ENCODE measurements at places on chromosomes 4 and X.

GRCh38 chr4:123325241-123325681 lies 71.3 kb upstream of the SPRY1 start:
- no peaks in the 10 kb centered on the region for H3K4me1 ChIP-seq
- no peaks in the 10 kb centered on the region for H3K27me3 ChIP-seq
- no peaks in the 10 kb centered on the region for H3K36me3 ChIP-seq
- DNase-seq, result no peak
- no peak overlapping the region for H3K4me3 ChIP-seq

- H3K4me1 ChIP-seq, result peaks cover 7% of the 10 kb centered on the region
- H3K27me3 ChIP-seq, result no peaks in the 10 kb centered on the region
- no peak for DNase-seq
- no peak overlapping the region for H3K4me3 ChIP-seq
Measured at GRCh38 chr4:3302173-3302785, 9.5 kb downstream of the RGS12 start.

DNA sequence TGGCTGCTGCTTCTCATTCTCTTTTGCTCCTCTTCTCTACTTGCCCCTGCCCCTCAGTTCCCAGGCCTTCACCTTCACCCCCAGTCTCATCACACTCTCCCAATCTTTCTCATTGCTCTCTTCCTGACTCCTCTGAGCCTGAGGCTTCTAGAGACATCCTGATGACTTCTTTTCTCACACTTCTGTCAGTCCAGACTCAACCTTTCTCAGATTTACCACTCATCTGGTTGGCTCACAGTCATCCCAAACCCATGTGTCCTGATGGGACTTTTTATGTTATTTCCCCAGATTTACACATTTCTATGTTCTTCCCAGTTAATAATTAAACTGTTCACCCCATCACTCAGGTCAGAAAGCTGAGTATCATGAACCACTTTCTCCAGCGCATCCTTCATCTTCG lies 68.0 kb downstream of the TMA16 start:
- H3K4me3 ChIP-seq, result no peak overlapping the region
- H3K4me1 ChIP-seq, result no peaks in the 10 kb centered on the region
- no peak overlapping the region for H3K27ac ChIP-seq
- H3K36me3 ChIP-seq, result no peaks in the 10 kb centered on the region
- no peaks in the 10 kb centered on the region for H3K27me3 ChIP-seq

DNA sequence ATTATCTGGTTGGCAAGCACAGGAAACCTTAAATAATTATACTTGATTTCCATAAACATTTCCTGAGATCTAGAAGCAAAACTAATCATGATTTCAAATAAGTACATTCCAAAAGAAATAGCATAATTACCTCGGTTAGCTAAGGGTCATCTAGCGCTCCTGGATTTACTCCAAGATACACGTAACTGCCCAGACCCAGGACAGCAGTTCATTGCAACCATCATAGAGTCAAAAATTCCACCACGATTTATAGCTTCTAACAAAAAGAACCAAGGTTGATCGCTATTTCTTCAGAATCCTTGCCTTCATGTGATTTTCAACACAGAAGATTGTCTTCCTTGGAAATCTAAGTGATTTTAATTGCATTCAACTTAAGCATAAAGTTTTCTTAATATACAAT lies 1235.5 kb upstream of the TENM3 start:
- no peak overlapping the region for H3K27ac ChIP-seq
- no peak overlapping the region for H3K4me3 ChIP-seq
- H3K4me1 ChIP-seq, result no peaks in the 10 kb centered on the region

GRCh38 chr4:31139767-31140166 lies 419.6 kb downstream of the PCDH7 start:
- H3K36me3 ChIP-seq, result no peaks in the 10 kb centered on the region
- DNase-seq, result no peak
- no peak overlapping the region for H3K4me3 ChIP-seq
- no peaks in the 10 kb centered on the region for H3K4me1 ChIP-seq
- H3K27me3 ChIP-seq, result no peaks in the 10 kb centered on the region

GRCh38 chr4:52904421-52904820 lies 42.3 kb downstream of the RASL11B start:
- no peaks in the 10 kb centered on the region for H3K4me1 ChIP-seq
- no peaks in the 10 kb centered on the region for H3K36me3 ChIP-seq
- no peak overlapping the region for H3K27ac ChIP-seq
- no peaks in the 10 kb centered on the region for H3K27me3 ChIP-seq
- no peak for DNase-seq
- no peak overlapping the region for H3K4me3 ChIP-seq

- no peaks in the 10 kb centered on the region for H3K36me3 ChIP-seq
- no peak for DNase-seq
- H3K4me3 ChIP-seq, result no peak overlapping the region
- H3K4me1 ChIP-seq, result no peaks in the 10 kb centered on the region
Measured at GRCh38 chrX:6729626-6730025, 194.7 kb upstream of the VCX3A start.

DNA sequence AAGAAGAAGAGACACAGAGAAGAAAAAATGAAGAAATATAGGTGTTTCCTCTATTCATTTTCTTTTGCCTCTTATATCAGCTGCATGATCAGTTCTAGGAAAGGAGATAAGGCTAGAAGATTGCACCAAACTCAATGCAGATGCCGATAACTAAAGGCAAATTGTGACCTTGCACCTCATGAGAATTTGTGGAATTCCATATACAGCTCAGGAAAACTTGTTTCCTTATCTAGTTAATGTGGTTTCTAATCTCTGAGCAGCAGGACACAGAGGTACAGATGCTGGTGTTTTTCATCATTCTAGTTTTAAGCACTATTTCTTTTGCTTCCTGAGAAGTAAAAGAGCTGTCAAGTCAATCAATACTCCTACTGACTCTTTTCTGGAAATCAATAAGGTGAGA lies 104.6 kb upstream of the NWD2 start:
- no peaks in the 10 kb centered on the region for H3K4me1 ChIP-seq
- DNase-seq, result no peak
- no peak overlapping the region for H3K27ac ChIP-seq
- no peak overlapping the region for H3K4me3 ChIP-seq
- no peaks in the 10 kb centered on the region for H3K36me3 ChIP-seq

Data from breast epithelium (tissue), 4 donors.